WERI-Rb-1 (cell line): ENCODE measurements at places on chromosomes 5 and 9.

DNA sequence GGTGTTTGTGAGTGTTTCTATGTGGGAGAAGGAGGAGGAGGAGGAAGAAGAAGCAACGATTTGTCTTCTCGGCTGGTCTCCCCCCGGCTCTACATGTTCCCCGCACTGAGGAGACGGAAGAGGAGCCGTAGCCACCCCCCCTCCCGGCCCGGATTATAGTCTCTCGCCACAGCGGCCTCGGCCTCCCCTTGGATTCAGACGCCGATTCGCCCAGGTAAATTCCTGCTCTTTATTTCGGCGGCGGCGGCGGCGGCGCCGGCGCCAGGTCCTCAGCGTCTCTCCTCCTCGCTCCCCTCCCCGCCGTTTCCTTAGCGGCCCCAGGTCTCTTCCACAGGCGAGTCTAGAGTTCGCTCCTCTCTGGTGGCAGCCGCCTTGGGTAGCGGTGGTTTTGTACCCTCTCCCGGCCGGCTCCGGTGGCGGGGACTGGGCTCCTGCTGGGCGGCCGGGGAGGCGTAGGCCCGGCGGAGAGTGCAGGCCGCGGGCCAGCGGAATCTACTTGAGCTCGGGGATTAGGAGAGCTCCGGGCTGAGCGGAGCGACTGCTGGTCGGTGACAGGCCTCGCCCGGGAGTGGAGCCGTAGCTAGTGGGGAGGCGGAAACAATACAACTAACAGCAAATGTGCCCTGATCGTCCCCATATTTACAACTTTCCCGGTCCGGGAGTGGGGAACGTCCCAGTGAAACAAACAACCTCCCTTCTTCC, 547 bp downstream of the NIPBL start:
- peak; percentile 81 for DNase-seq

DNA sequence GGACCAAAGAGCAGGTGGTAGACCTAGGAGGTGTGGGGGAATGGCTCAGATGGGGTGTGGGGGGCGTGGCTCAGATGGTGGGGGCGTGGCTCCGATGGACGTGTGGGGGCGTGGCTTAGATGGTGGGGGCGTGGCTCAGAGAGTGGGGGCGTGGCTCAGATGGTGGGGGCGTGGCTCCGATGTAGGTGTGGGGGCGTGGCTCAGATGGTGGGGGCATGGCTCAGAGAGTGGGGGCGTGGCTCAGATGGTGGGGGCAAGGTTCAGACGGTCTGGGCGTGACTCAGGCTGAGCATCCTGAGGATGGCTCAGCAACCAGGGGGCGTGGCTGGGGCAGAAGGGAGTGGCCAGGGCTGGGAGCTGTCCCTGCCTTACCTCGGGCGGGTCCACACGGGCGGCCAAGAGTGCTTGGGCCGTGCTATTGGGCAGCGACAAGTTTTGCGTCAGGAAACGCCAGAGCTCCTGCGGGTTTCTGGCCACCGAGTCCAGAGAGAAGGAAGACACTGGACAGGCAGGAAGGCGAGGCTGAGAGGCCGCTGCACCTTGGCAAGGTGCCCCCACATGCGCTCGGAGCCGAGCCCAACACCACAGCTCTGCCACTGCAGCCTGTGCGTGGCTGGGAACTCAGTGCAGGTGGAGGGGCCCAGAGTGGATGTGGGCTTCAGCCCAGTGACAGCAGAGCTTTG, 5.9 kb downstream of the ABCA2 start:
- peak; percentile 84 for DNase-seq

GRCh38 chr5:27450607-27451006, 412.2 kb upstream of the CDH9 start:
- DNase-seq, result no peak

DNA sequence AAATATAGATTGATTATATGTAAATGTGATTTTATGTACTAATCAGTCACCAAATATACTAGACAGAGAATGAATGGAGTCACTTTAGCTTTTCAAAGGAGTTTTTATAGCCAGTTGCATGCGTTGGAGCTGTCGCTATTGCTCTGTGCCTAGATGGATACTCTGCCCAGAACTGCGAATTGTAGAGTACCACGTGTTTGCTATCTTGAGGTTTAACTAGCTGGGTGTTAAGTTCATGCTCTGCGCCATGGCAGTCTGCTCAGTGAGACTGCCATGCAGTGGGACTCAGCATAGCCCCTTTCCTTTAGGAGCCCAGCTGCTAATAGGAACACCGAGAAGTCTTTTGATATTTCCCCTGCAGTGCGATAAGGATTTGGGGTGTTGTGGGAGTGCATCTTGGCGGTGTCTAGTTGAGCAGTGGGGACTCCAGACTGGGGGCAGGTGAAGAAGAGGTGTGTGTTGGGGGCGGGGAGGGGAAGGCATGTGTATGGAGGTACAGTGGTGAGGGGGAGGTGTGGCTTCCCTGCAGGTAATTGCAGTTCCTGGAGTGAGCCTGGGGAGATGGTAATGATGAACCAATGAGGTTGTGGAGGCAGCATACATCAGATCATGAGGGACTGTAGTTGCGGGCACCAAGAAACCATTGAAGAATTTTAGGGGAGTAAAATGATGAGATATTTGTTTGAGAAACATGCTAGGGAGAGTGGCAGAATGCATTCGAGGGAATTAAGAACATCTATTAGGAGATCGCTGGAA, 118.9 kb downstream of the TRIO start:
- no peak for DNase-seq

DNA sequence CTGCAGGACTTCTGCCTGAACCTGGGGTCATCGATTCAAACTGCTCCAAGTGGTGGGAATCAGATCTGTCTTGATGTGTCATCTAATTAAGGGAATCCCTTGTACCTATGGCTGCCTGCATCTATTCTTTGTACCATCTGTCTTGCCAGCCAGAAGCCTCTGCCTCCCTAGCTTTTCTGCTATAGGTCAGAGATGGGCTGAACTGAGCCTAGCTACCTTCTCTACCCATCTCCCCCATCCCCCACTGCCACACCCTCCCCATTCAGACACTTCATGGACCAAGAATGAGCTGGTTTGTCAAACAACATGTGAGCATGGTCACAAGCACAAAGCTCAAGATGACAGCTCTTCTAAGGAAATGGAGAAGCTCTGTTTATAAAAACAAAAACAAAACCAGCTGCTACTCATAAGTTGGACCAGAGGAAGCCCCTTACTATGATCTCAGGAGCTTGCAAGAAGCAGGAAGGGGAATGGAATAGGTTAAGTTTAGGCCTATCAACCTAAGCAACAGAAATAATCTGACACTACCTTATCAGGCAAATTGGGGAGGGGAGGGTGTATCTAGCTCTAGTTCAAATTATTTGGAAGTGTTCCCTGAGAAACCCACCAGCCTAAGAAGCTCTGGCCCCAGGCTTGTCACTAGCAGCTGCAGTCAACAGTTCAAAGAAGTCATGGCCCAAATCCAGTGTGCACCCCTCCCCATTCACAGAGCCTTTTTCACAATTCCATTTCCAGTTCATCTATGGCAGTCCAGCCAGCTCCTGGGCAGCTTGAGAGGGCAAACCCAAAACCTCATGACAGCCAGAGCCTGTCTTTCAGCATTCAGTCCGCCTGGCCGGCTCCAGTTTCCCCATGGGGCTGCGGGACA, 29.9 kb downstream of the SKP1 start:
- DNase-seq, result no peak

GRCh38 chr5:59842999-59843398, 50.5 kb downstream of the PDE4D start:
- DNase-seq, result no peak

DNA sequence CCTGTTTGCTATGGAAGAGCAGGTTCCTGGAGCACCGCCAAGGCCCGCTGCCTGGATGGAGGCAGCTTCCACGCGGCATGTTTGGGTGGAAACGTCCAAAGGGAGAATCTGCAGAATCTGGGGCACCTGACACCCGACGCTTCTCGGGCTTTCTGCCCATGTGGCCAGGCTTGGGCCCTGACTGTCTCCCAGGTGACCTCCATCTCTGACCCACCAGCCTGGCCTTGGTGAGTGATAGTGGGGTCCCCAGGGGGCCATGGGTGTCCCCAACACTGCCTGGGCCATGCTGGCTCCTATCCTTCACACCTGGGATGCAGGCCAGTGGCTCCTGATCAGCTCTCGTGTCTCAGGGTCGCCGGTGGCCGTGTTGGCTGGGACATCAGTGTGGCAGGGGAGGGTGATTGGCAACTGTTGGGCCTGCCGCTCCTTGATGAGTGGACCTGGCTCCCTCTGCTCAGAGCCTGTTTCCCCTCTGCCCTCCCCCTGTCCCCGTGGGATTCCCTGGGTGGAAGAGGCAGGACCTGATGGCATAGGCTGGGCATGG, 34.0 kb downstream of the GLT6D1 start:
- no peak for DNase-seq

DNA sequence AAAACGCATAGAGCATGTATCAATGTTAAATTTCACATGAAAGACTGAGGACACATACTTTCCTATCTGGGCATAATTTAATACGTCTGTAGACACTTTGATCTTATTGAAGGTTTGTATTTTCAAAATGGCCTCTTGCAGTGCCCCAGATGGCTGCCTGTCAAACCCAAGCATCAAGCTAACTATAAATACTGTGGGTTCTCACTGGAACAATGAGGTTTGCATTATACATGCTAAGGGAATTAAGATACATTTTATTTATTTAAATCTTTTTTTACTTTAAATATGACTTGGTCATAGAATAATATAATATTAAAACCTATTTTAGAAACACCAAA, 702.9 kb upstream of the GRAMD2B start:
- DNase-seq, result no peak

DNA sequence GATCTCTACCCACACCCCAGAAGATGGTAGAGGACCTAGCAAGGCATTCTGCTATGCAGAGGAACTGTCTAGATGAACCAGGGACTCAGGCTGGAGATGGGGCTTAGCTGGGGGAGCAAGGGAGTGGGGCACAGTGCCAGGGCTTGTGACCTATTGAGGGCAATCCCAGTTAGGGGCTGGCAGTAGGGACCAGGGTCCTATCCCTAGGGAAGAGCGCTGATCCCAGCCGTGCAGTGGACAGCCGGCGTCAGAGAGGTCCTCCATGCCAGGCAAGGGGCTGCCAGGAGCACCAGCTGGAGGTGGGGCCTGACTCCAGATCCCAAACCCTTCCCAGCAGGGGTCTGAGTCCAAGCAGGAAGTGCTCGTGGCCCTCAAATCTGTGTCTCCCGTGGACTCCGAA, 52.7 kb upstream of the NEURL1B start:
- DNase-seq, result no peak

GRCh38 chr9:84330246-84330645, 10.3 kb downstream of the SLC28A3 start:
- no peak for DNase-seq

GRCh38 chr9:12826924-12827565, 52.2 kb downstream of the LURAP1L start:
- DNase-seq, result no peak

DNA sequence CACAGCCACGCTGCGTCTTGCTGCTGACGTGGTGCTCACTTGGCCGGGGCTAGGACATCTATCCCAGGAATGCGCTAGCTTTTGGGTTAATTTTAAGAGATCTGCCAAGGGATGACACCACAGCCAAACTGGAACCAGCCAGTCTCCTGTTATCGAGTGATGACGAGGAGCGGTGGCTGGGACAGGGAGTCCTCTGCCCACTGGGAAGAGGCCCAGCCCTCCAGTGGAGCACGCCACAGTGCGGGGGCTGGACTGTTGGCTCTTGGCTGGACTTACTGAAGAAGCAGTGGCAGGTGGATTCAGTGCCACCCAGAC, 55.1 kb upstream of the PHYKPL start:
- DNase-seq, result no peak

DNA sequence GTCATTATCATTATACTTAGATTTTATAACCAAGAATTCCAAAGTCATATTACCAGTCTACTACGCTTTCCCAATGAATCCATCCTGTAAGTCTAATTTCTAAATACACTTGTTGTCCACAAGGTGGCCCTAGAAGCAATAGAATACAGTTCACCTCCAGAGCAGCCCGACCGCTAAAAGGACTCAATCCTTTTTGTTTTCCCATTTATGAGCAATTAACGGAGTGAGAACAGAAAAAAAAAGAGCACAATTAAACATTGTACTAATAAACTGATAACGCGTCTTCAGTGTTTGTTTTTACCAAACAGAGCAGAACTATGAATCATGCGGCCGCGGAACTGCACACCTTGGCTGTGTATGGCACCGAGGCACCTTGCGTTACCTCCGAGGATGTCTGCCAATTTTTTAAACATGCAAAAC, 160.7 kb upstream of the DAPK1 start:
- DNase-seq, result peak; percentile 28

- no peak for DNase-seq
Observed at GRCh38 chr9:14159440-14160216, 154.3 kb downstream of the NFIB start.

DNA sequence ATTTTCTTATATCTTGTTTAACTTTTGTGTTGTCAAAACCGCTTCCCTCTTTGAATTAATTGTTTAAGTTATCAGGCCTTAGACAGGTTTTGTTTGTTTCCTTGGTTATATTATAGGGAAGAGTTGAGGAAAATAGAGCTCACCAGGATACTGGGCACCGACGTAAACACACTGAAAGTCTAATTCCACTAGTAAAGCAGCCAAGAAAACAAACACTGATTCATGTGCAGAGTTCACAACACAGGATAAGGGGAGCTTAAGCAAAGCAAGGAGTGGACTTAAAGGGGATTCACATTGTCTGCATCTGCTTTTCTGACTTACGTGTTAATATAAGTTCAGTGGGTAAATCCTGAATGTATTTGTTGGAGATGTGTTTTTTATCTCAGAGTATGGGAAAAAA, 139.0 kb upstream of the CDH6 start:
- no peak for DNase-seq

- no peak for DNase-seq
Observed at GRCh38 chr5:171312129-171312974, 3.3 kb downstream of the TLX3 start.

DNA sequence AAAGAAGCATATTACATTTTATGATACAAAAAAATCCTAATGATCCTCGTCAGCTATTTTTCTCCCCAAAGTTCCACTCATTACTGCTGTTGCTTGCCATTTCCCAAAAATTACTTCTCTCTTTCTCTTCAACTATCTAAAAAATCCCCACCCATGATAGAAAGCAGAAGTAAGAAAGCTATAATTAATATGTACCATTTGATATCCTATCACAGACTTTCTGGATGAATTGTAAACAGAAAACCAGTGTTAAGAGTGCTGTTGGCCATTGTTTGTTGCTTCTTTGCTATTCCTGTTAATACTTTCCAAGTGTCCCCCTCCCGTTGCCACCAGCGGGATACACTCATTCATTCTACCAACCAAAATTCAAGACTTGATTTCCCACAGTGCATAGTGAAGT, 136.3 kb upstream of the SMARCA2 start:
- DNase-seq, result no peak

- no peak for DNase-seq
Observed at GRCh38 chr5:132414634-132415378, 45.3 kb downstream of the SLC22A5 start.

- no peak for DNase-seq
Observed at GRCh38 chr5:148147415-148147814, 20.9 kb upstream of the SPINK14 start.

DNA sequence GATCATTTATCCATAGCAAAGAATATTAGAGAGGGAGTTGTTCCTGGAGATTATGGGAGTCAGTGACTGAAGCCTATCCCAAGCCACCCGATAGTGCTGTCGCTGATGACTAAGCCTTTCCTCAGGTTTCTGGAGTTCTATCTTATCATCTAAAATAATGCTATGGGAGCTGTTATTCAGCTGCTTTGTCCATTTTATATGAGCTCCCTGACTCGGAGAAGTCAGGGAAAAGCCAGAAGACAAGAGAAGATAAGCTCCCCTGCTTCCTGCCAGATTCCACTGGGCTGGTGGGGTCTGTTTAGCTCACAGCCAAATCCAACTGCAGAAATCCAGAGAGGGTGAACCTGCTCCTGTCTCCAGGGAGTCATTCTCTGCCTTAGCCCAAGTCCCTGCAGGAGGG, 148.2 kb downstream of the DROSHA start:
- DNase-seq, result no peak
